Neural cell (in vitro differentiated cells): ENCODE measurements at places on chromosomes 5 and 9. TPM values are rescaled to one million over a fixed set of nuclear protein-coding genes. Genes with fewer than 3 reads are reported as not detected.

The TUSC1 gene
- polyA plus RNA-seq = 2.5 and 3.8 TPM in 2 replicates

The ZDHHC21 gene
- polyA plus RNA-seq = 19.4 and 19.8 TPM in 2 replicates

The SLC36A2 gene
- not detected in 2 replicates for polyA plus RNA-seq

The TMEFF1 gene
- 273 and 295 TPM in 2 replicates for polyA plus RNA-seq

The GABRP gene
- polyA plus RNA-seq = not detected in 2 replicates

The PRXL2C gene
- polyA plus RNA-seq = 0.12 and 0.14 TPM in 2 replicates

The LCN12 gene
- polyA plus RNA-seq = 2.9 TPM in 1 of 2 replicates, not detected in the other

The ANKRD18B gene
- polyA plus RNA-seq = 2.2 TPM in 1 of 2 replicates, not detected in the other

The SLC6A19 gene
- polyA plus RNA-seq = not detected in 2 replicates

The TTC23L gene
- polyA plus RNA-seq = 5.1 and 8.3 TPM in 2 replicates

The CCDC127 gene
- 5.2 and 5.4 TPM in 2 replicates for polyA plus RNA-seq

The ENTPD8 gene
- polyA plus RNA-seq = not detected in 2 replicates

The CER1 gene
- polyA plus RNA-seq = not detected in 2 replicates

The ARHGEF37 gene
- 0.53 and 0.68 TPM in 2 replicates for polyA plus RNA-seq

The CDX1 gene
- polyA plus RNA-seq = not detected in 2 replicates

The CFAP157 gene
- 1.3 and 1.6 TPM in 2 replicates for polyA plus RNA-seq

The ORM2 gene
- not detected in 2 replicates for polyA plus RNA-seq

The ALDH1A1 gene
- polyA plus RNA-seq = not detected in 2 replicates

The ABITRAM gene
- polyA plus RNA-seq = 19.9 and 21.1 TPM in 2 replicates

The RORB gene
- polyA plus RNA-seq = 0.54 and 0.77 TPM in 2 replicates

The KIF20A gene
- 1.9 and 2.1 TPM in 2 replicates for polyA plus RNA-seq

The TIMD4 gene
- polyA plus RNA-seq = not detected in 2 replicates

The EPB41L4B gene
- 4.1 and 4.6 TPM in 2 replicates for polyA plus RNA-seq

The IL5 gene
- not detected in 2 replicates for polyA plus RNA-seq

The LURAP1L gene
- 0.59 TPM in 1 of 2 replicates, not detected in the other for polyA plus RNA-seq

The CTNNA1 gene
- polyA plus RNA-seq = 87.9 and 95.9 TPM in 2 replicates

The CCNB1 gene
- polyA plus RNA-seq = 13.0 and 20.3 TPM in 2 replicates

The FRMD3 gene
- polyA plus RNA-seq = 11.1 and 13.0 TPM in 2 replicates

The TMEM252 gene
- polyA plus RNA-seq = not detected in 2 replicates

The PCDHA6 gene
- 2.5 and 3.6 TPM in 2 replicates for polyA plus RNA-seq

The C5orf58 gene
- polyA plus RNA-seq = not detected in 2 replicates

The TOR2A gene
- polyA plus RNA-seq = 54.1 and 59.7 TPM in 2 replicates

The GLDC gene
- polyA plus RNA-seq = 11.4 and 13.9 TPM in 2 replicates

The GPR21 gene
- polyA plus RNA-seq = 2.2 and 7.2 TPM in 2 replicates

The NR6A1 gene
- polyA plus RNA-seq = 2.6 and 4.3 TPM in 2 replicates

The TMC1 gene
- not detected in 2 replicates for polyA plus RNA-seq

The FBLL1 gene
- polyA plus RNA-seq = 63.7 and 79.6 TPM in 2 replicates

The OR1J2 gene
- polyA plus RNA-seq = not detected in 2 replicates

The ARID3C gene
- polyA plus RNA-seq = 2.1 and 2.8 TPM in 2 replicates

The PKD2L2 gene
- polyA plus RNA-seq = not detected in 2 replicates

The CDH9 gene
- 1.7 and 3.4 TPM in 2 replicates for polyA plus RNA-seq

The PTPN3 gene
- 0.68 and 3.8 TPM in 2 replicates for polyA plus RNA-seq

The HSPB3 gene
- not detected in 2 replicates for polyA plus RNA-seq

The SLC6A3 gene
- 0.77 TPM in 1 of 2 replicates, not detected in the other for polyA plus RNA-seq
